ENCODE measurements at places on chromosomes 6 and 20. TPM values are rescaled to one million over a fixed set of nuclear protein-coding genes. Genes with fewer than 3 reads are reported as not detected.

GRCh38 chr20:10040070-10040975, 5.5 kb downstream of the ANKEF1 start:
- DNase-seq, result no peak

GRCh38 chr6:28478518-28478917, 35.2 kb upstream of the ZSCAN23 start:
- no peak for DNase-seq

GRCh38 chr20:1801225-1801928, 93.8 kb upstream of the SIRPA start:
- DNase-seq, result no peak

DNA sequence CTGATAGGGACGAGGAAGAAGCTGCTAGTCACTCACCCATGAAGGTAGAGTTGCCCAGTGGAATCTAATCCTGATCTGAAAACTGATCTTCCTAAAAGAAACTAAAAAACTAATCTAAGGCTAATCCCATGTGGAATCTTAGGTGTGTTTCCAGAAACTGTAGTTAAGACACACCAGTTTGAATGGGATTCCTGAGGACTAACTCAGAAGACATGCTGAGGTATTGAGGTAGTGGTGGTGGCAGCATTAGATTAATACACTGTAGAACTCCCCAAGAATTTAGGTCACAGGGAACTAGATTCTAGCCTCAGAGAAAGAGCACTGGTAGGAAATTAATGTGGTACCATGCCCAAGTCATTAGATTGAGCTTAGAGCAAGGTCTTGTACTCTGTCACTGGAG, 19.6 kb upstream of the AKAP7 start:
- no peak for DNase-seq

- DNase-seq, result no peak
Measured at GRCh38 chr6:35305117-35305516, 7.5 kb downstream of the DEF6 start.

PSORS1C1 gene
- 2.1 TPM for total RNA-seq

DTD1 gene
- total RNA-seq, result 37.8 TPM

C2 gene
- total RNA-seq, result 17.4 TPM

SNX21 gene
- total RNA-seq, result 253 TPM
